ENCODE measurements at places on chromosomes 3 and 15.
A peak's percentile ranks its signal among the peaks of the same experiment; 100 is the strongest.

DNA sequence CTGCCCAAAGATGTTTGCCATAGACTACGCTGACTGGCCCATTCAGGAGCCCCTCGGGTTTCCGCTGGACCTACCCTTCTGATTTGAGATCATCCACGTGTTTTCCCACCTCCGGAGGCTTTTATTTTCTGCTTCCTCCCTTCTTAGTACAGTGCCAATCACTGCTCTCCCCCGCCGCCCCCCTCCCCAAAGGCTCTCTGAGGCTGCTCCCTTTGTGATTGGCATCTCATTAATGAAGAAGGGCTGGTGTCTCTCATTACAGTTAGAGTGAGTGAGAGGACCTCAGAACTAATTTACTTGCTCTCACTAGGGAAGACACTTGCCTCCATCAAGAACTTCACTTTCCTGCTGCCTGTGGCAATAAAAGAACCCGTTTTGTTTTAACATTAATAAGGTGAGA, 284.7 kb upstream of the ICE2 start:
- DNase-seq: no peak

DNA sequence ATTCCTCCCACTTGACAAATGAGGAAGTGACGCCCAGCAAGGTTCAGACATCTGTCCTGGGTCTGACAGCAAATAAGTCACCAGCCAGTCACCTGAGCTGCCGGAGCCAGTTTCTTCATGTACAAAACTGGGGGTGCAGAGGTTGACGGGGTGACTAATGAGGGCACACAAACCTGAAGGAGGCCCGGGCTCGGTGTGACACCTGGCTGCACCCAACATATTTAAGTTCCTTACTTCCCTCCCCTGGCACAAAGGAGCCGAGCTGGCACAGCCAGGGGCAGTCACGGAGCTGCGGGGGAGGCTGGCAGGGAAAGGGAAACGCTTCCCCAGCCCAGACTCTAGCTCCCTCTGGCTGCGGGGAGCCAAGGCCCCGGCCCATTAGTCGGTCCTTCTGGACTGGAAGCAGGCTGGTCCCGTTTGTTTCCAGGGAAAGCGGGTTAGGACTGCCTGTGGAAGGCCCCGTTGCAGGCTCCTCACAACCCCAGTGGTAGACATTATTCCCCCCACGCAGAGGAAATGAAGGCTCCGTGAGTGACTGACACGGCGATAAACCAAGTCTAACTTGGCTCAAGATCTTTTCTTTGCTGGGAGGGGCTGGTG, 2.3 kb downstream of the FBXL22 start:
- no peak for DNase-seq

DNA sequence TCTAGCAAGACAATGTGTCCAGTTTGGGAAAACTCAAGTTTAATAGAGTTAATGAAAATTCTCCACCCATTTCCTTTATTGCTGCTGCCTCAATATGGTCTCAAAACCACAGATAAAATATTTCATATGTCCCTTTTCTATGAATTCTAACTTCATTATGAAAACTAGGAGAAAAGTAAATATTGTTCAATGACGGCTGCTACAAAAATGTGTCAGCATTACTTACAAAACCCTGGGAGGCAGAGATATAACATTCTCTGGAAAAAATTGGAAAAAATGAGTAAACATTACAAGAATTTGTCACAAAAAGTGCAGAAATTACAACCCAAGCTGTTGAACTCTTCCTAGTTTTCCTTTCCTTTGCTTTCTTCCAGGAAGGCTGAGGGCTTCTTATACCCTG, 22.2 kb upstream of the FBN1 start:
- DNase-seq: no peak

- no peak for DNase-seq
Observed at GRCh38 chr15:78654272-78654671, 13.3 kb upstream of the CHRNB4 start.

DNA sequence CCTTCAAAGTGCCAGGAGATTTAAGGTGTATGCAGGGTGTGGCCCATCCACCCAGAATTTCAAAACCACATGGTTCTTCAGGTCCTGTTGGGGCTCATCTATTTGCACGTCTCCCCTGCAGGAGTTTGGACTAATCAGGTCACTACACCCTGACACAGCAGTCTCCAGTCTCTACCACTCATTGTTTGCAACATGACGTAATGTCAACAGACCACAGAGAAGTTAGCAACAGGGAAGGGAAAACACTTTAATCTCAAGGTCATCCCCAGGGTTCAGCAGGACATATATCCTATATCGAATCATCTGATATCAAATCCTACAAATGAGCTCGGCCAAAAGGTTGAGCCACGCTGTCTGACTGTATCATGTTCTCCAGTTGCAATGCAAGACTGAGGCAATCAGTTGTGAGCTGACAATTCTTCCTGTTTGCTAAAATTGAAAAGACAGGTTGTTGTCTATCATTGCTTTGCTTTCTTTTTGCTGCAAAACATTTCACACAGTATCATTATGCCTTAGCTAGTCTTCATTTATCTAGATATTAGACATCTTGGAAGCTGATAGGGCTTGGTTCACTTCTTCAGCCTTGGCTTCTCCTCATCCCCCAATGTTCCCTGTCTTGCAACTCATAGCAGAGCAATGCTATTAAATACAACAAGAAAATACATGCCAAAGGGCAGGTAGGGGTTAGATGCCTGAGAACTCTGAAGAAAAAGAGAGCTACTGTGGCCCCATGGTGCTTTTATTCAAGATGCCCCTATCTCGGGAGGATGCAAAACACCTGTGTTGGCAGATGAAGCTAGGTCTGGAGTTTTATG, 13.4 kb upstream of the LEKR1 start:
- no peak for DNase-seq

DNA sequence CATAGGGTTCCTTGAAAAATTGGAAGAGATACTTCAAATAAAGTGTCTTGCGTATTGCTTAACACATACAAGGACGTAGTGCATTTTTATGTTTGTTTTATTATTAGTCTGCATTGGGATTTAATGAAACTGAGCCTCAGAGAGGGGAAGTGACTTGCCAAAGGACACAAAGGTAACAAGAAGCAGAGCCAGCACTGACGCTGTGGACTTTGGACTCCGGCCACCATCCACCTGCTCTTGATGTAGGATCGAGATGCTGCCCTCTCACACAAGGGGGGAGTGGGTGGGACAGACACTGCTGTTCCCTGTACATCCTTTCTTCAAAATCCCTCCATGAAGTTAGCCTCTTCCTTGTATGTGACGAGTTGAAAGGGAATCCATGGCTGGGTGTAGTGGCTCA, 435.4 kb upstream of the RGMA start:
- no peak for DNase-seq

GRCh38 chr3:98777801-98778220, 14.7 kb downstream of the ST3GAL6 start:
- no peak for DNase-seq

DNA sequence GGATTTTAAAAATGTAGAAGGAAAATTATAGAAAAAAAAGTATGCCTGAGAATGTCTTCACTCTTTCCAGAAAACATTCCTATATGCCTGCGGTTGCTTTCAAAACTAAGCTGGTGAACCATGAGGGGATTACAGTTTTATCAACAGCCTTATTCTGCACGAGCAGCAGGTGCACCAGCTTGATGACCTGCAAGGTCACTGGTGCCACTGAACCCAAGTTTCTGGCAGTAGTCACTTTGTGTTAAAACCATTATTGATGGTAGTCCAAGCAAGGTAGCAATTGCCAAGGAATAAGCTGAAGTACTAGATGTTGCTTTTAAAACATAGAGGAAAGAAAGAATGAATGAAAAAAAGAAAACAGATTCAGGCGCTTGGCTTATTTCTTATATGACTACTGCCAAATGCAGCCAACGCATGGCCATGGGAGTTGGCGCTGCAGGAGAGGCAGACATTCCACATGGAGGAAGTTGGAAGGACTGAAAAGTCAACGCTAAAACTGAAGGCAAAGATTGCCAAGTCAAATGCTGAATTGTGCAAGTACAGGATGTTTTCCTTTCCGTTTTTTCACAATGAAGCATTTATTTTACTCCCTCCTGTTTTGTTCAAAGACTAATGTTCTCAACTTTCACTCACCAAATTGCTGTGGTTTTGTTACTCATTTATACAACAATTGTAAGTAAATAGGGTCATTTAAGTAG, 601.4 kb downstream of the CADM2 start:
- DNase-seq: no peak

DNA sequence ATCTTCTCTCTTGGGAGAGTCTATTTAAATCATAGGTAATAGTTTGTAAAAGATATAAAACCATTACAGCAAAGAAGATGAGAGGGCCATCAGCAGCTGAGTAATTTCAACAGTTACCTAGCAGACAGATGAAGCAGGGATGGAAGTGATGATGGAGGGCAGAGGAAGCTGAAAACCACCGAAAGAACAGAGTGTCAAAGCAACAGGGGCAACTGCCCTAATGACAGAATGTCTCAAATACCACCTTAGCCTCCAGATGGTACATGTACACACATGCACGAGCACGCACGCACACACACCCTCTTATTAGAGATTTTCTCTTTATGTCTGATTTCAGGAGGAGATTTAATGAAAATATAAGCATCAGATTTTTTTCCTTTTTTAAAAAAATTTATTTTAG, 64.5 kb downstream of the NEDD4 start:
- DNase-seq: peak; percentile 55

DNA sequence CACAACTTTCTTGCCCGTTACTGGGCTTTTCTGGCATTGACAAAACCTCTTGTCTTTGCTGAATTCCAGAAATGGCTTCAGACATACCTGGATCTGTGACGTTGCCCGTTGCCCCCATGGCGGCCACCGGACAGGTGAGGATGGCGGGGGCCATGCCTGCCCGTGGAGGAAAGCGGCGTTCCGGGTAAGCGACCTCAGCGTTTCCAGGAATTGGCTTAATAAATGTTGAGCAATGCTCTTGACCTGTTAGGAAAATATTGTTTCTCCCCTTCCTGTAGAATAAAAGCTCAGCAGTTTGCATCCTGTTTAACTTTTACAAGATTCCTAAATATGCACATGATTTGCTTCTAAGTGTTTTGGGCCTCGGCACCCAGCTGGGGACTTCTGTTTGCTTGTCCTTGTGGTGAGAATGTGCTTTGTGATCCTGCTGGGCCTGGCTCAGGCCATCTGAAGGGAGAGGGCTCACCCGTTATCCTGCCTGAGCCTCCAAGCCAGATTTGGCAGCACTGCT, 46.7 kb downstream of the ARNT2 start:
- DNase-seq: no peak

GRCh38 chr3:152830245-152830644, 4.7 kb upstream of the P2RY1 start:
- no peak for DNase-seq

DNA sequence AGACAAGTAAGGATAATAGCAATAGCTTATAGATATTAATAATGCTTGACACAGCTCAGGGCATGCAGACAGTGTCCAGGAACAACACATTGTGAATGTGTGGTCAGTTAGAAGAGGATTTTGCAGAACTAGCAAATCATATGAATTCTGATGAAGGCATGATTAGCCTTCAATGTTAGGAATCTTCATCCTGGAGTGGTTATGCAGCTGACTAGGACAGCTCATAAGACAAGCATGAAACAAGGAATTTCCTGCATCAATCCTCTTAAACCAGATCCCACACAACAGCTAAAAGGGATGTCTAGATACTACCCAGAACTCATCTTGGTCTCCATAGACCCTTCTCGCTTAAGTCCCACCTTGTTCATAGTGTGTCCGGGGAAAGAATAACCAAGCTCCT, 499.0 kb upstream of the ATP11B start:
- no peak for DNase-seq

GRCh38 chr3:182913889-182914288, 66.4 kb downstream of the DCUN1D1 start:
- DNase-seq: no peak

- DNase-seq: no peak
Observed at GRCh38 chr3:46512191-46512749, 14.5 kb downstream of the RTP3 start.

GRCh38 chr3:151166161-151166560, 36.9 kb downstream of the GPR171 start:
- DNase-seq: no peak

- DNase-seq: no peak
Observed at GRCh38 chr15:41930221-41930866, 36.5 kb upstream of the SPTBN5 start.
